H4 (cell line): ENCODE measurements at places on chromosomes 12 and 14. TPM values are rescaled to one million over a fixed set of nuclear protein-coding genes. Genes with fewer than 3 reads are reported as not detected.

DNA sequence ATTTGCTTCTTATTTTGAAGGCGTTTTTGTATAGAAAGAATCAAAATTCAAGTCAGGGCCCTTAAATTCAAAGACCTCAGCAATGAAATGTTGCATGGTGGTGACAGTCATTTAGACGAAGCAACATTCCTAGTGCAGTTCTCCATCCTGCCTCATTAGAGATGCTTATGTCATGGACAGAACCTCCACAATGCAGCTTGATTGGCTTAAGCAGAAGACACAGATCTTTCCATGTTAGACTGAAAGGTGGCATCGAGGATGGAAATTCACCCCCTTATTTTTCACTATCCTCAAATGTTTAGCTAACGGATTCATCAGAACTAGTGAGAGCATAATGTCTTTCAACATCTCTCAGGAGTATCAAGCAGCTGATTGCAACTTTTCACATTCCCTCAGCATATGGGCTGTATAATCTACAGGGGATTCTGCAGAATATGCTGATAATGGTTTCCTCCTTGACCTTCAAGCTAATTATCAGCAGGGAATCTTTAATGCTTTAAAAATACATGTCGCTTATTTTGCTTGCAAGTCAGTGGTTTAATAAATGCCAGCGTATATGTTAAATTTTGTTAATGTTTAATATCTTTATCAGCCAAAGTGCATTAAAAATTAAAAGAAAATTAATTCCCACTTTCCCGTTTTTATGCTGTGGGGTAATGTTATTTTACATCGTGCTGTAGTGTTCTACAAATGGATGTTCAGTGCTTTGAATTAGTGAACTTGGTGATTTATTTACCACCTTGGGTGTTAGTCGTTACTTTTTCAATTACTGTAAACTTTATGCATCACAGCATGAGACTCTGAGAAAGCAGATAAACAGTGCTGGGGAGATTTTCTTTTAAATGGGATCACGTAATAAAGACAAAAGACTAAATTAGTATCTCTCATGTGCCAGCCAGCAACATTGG lies 12.8 kb upstream of the NRDE2 start:
- no peak for DNase-seq

The HOXC4 gene
- 0.37 and 1.9 TPM in 2 replicates for total RNA-seq

GRCh38 chr14:54549862-54550261 lies 17.1 kb upstream of the SAMD4A start:
- no peak for DNase-seq

The CCDC175 gene
- not detected in 2 replicates for total RNA-seq

The VWF gene
- total RNA-seq = 0.08 and 0.23 TPM in 2 replicates

The WSCD2 gene
- total RNA-seq = 2.7 and 3.2 TPM in 2 replicates

- DNase-seq = no peak
Observed at GRCh38 chr12:44847403-44847802, 28.7 kb downstream of the NELL2 start.

GRCh38 chr12:95788637-95789036 lies 1.9 kb downstream of the NTN4 start:
- peak; percentile 45 for DNase-seq

DNA sequence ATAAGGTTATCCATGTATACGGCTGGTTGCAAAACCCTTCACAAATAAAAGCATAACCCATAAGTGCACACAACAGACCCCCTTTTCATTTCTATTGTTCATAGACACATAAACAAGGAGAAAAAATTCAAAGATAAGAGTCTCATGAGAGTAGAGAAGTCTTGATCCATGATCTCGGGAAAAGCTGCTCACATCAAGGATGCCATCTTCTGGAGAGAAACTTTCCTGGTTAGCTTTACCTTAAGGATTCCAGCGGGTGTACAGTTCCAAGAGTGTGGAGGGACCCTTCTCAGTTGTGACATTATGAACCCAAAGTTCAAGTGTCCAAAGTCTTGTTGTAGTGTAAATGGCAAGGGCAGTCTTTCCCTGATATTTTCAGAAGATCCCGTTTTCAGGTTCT lies 144.5 kb downstream of the LLPH start:
- no peak for DNase-seq

DNA sequence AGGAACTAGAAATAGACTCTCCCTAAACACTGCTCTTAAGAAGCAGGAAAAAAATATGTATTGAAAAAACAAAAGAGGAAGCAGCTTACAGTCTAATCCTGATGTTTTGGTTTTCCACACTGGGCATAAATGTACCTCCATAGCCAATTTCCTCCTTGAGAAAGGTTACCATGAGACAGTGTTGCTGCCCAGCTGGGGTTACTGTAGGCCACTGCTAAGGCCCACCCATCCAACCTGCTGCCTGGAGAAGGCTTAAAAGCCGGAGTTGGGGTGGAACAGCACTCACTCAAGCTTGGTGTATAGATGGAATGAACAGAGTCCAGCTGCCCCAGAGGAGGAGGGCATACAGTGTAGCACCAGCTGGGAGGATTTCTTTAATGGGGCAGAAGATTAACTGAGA lies 41.1 kb downstream of the ERG28 start:
- no peak for DNase-seq

DNA sequence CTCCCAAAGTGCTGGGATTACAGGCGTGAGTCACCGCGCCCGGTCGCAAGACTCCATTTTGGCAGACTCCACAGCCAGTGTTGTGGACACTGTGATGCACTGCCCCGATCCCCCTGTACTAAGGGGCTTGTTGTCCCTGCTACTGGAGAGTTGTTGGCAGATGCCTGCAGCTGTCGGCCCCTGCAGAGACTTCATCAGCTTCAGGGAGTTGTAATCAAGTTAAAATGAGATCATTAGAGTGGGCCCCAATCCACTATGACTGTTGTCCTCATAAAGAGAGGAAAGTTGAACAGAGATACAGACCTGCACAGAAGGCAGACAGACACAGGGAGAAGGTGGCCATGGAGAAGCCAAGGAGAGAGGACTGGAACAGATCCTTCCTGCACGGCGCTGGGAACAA lies 23.7 kb upstream of the TUBA1A start:
- DNase-seq = no peak

The IL22 gene
- not detected in 2 replicates for total RNA-seq

GRCh38 chr12:56768424-56768823 lies 5.3 kb downstream of the HSD17B6 start:
- no peak for DNase-seq

DNA sequence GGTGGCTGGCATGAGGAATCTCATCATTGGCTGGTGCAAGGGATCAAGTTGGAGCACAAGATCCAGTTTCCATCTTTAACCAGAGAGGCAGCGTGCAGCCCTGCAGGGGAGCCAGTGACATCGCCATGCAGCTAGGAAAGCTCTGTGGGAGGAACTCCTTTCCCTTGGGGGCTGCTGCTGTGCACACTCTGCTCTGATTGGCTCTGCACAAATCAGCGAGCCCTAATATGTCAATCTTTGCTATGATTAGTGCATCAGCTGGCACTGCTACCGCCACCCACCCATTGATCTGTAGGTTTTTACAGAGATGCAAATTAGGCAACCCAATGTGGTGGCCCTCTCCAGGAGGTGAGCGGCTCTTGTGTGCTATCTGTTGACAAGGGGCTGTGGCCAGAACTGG lies 262.6 kb downstream of the PCNX1 start:
- no peak for DNase-seq

- no peak for DNase-seq
Observed at GRCh38 chr14:39488600-39488999, 56.4 kb upstream of the FBXO33 start.

The MIP gene
- total RNA-seq = 0.17 TPM in 1 of 2 replicates, not detected in the other

- DNase-seq = peak; percentile 0
Observed at GRCh38 chr12:34402899-34403705, 380.8 kb downstream of the ALG10 start.
